ENCODE measurements at places on chromosomes 1 and 21.

DNA sequence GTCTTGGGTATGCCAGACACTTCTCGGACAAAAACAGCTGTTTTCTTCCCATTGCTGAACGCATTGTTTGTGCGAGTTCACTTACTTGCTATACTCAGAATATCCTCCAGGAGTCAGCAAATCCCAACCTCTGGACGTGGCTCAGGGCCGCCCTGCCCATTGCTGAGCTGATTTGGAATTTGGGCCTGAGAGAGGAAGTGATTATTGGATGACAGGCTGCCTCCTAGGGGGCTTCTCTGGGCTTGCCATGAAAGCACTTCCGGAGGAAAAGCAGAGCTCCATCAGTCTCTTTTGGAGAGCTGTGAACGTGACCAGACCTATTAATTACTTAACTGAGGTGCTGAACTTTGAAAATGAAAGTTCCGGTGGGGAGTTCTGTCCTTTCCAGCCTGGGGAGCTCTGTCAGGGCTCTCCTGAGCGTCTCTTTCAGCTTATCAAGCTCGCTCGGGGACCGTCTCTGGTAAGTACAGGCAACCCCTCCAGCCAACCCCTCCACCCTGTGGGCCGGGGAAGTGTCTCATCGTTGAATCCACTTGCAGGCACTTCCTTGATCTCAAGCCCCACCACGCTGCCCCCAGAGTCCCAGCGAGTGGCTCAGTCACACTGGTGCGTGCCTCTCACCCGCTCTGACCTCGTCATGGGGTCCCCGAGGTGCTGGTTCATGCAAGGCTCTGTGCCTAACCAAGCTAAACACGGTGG lies 76.9 kb downstream of the CLIC6 start:
- DNase-seq = peak; percentile 43

GRCh38 chr1:44237721-44238457 lies 24.6 kb downstream of the DMAP1 start:
- no peak for DNase-seq

- no peak for DNase-seq
These were observed 169.1 kb downstream of the TRIM33 start for GRCh38 chr1:114341856-114342255.

DNA sequence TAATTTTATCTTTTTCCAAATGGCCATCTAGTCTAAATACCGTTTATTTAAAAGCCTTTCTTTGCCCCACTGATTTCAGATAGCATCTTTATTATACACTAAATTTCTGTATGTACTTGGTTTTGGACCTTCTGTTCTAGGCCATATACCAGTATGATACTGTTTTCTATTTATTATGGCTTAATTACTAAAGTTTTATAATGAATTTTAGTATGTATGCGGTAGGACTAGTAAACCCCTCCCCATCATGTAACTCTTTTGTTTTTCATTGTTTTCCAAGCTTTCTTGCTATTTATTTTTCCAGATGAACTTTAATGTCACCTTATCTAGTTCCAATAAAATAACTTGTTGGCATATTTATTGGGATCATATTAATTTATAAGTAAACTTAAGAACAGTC lies 29.9 kb downstream of the KLHL20 start:
- DNase-seq = no peak

GRCh38 chr21:32015461-32016139 lies 142.8 kb downstream of the HUNK start:
- no peak for DNase-seq

DNA sequence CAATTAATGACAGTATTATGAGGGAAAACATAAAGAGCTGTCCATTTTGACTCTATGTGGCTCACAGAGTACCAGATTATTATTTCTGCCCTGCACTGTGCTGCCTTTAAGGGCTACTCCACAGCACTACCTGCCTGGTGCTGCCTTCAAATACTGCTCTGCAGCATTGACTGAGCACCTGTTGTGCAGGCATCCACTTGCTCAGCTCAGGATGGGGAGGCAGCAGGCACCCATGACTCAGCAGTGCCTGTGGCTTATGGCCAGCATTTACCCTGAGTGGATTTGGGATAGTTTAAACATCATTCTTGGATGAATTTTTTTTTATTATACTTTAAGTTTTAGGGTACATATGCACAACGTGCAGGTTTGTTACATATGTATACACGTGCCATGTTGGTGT lies 953 bp upstream of the KPRP start:
- DNase-seq = no peak

DNA sequence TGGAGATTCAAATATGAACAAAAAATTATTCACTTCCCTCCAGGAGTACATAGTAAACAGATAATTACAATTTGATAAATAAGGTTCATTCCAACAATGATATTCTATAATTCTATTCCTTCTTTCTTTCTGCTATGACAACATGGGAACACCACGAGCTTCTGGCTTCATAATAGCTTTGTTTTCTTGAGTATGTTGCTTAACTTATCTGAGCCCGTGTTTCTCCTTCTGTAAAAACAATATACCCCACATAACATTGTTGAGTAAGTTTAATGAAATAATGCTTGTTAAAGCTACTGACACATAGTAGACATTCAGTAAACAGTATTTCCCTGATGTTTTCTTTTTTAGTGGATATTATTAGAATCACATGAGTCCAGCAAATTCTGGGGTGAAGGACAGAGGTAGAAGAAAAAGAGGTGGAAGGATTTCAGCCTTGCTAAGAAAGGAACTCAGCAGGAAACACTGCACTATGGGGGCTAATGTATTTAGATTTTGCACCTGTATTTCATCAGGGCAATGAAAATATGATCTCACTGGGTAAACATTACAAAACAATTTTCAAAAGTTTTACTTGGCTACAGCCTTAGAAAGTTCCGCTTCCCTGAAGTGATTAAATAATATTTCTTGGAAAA lies 430.8 kb upstream of the C1orf87 start:
- no peak for DNase-seq

GRCh38 chr1:196732526-196732925 lies 42.1 kb upstream of the CFHR3 start:
- no peak for DNase-seq

DNA sequence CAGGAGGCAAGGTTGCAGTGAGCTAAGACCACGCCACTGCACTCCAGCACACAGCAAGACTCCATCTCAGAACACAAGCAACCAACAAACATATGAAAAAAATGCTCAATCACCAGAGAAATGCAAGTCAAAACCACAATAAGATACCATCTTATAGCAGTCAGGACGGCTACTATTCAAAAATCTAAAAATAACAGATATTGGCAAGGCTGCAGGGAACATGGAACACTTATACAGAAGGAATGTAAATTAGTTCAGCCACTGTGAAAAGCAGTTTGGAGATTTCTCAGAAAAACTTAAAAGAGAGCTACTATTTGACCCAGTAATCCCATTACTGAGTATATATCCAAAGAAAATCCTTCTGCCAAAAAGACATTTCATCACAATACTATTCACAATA lies 27.6 kb upstream of the POGK start:
- DNase-seq = no peak

GRCh38 chr1:115105831-115106230 lies 16.5 kb upstream of the TSPAN2 start:
- DNase-seq = no peak

GRCh38 chr1:230292689-230293389 lies 133.3 kb downstream of the PGBD5 start:
- no peak for DNase-seq

DNA sequence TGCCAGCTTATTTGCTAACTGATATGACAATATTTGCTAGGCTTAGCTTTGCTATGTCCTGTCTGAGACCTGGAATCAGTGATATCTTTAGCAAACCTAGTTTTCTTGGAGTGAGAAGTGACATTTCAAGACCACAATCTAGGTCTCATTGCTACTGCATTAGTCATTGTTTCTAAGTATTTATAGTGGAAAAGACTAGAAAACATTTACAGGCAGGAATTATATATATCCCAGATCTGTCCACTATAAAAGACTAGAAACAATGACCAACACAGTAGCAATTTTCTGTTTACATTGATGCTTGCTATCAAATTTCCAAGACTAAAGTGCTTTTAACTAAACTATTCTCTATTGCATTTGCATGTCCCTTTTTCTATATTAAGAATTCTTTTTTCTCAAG lies 5.0 kb upstream of the RGS18 start:
- DNase-seq = no peak

- DNase-seq = no peak
These were observed 80.3 kb downstream of the TMEM200B start for GRCh38 chr1:29043274-29043965.

GRCh38 chr21:36841866-36842265 lies 124.6 kb downstream of the HLCS start:
- DNase-seq = no peak

- no peak for DNase-seq
These were observed 54.4 kb downstream of the NID1 start for GRCh38 chr1:236010443-236010842.

- DNase-seq = no peak
These were observed 12.2 kb downstream of the SARS1 start for GRCh38 chr1:109225711-109226445.

GRCh38 chr1:15141935-15142539 lies 11.5 kb upstream of the TMEM51 start:
- DNase-seq = no peak

DNA sequence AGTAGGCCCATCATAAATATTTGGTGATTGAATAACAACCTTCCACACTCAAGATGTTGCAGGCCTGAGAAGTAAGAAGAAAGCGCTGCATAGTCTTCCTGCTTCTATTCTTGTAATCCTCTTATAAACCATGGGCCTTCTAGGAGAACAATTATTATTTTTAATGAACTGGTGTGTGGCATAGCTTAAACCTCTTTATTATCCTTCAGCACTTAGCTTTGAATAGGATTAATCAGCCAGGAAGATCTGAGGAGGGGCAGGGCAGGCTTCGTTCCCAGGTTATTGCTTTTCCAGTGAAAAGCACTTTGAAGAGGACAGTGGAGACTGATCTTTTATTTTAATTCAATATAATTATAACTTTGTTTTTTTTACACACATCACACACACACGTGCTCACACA lies 42.3 kb downstream of the KIF26B start:
- no peak for DNase-seq

- DNase-seq = no peak
These were observed 4.5 kb downstream of the SYT6 start for GRCh38 chr1:114149211-114149610.

- peak; percentile 2 for DNase-seq
These were observed 291.8 kb downstream of the DISC1 start for GRCh38 chr1:231918239-231919015.

DNA sequence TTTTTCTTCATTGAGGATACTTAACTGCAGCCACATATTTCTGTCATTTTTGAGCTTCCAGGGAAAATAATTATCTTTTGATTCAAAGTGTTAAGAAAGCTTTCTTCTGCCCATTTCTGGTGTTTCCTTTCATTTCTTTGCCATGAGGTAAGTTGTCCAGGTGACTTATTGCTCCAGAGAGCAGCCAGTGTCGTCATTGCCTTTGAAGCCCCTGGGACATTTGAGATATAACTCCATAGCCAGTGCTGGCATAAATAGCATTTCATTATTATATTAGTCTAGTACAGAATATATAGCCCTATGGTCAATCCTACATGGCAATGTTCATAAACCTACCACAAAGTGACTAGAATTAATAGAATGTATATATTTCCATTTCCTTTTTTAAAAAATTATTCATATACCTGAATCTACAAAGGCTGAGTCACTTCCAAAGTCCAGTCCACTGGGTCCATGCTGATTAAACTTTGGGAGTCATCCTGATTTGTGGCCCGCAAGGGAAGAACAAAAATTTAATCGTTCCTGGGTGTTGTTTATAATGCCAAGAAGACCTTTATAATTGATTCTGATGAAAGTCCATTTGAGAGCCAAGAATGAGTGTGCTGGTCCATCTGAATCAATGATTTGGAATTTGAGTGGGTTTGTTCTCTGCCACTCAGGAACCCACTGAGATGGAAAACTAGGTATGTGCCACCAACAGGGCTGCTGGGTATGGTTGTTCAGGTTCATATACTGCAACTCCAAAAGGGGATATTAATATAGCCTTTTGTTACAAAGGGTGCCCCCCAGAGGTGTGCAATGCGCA lies 221.8 kb upstream of the PLXNA2 start:
- DNase-seq = no peak

DNA sequence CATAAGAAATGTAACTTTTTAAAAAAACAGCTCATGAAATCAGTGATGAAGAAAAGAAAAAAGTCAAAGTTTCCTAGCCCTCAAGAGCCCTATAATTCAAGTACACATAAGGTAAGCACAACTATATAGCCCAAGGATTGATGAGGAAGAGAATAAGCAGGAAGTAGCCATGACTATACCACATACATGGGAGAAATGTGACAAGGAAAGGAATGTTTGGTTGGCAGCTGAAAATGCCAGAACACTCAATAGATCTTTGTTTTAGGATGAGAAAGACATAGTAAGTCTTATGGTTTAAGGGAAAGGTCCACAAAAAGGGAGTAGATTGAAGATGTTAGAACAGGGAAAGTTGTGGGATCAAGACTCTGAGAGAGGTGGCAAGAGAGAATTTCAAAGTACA lies 5.7 kb downstream of the DOCK7 start:
- no peak for DNase-seq

DNA sequence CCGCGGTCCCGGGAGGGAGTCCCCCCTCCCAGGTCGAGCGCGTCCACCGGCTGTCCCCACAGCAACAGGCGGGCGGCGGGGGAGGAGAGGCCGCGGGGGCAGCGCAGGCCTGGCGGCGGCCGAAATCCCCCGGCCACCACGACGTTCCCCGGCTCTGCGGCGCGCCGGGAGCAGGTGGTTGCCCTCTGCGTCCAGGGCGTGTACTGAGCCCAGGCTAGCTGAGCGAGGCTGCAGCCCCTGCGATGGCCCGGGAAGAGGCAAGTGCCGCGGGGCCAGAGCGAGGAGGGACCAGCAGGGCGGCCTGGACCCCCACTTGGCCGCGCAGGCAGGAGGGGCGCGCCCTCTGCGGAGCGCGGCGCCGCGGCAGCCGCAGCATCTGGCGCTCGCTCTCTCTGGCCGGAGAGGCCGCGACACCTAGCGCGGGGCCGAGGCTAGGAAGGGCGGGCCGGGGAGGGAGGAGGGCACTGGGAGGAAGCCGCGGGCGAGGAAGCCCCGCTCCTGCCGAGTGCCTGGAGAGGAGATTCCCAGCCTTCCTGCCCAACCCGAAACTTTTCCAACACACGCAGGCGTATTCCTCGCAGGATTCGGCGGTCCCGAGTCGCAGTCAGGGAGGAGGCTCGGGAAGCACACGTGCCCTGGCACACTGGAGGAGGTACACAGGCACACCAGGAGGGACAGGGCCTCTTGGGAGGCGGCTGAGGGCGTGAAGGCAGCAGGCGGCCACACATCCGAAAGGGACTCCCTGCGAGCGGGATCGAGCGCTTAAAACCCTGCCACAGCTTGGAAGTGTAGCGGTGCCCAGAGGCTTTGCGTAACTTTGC lies 4.9 kb upstream of the PROX1 start:
- DNase-seq = no peak

DNA sequence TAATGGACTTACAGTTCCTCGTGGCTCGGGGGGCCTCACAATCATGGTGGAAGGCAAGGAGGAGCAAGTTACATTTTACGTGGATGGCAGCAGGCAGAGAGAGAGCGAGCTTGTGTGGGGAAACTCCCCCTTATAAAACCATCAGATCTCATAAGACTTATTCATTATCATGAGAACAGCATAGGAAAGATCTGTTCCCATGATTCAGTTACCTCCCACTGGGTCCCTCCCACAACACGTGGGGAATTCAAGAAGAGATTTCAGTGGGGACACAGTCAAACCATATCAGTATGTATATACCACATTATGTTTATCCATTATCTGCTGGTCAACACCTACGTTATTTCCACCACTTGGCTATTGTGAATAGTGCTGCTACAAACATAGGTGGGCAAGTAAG lies 352.3 kb upstream of the B3GALT2 start:
- no peak for DNase-seq

Measured in stimulated activated CD4-positive, alpha-beta T cell treated with anti-CD3 and anti-CD28 coated beads, TNF-alpha, amount 100 ng/mL, for 4 hours (primary cell).